Posterior vena cava (tissue), 2 donors: ENCODE measurements at places on chromosomes 2 and 18. TPM values are rescaled to one million over a fixed set of nuclear protein-coding genes. Genes with fewer than 3 reads are reported as not detected.

GDF7 gene
- total RNA-seq = 3.8 TPM

C2orf81 gene
- total RNA-seq = 2.7 TPM

TMEM169 gene
- total RNA-seq = 0.51 TPM

PSTPIP2 gene
- total RNA-seq = 8.9 TPM

NAB1 gene
- 41.7 TPM for total RNA-seq
